ENCODE measurements at places on chromosomes 7 and 10.

- no peak for DNase-seq
Measured at GRCh38 chr7:151524331-151524730, 4.6 kb upstream of the RHEB start.

DNA sequence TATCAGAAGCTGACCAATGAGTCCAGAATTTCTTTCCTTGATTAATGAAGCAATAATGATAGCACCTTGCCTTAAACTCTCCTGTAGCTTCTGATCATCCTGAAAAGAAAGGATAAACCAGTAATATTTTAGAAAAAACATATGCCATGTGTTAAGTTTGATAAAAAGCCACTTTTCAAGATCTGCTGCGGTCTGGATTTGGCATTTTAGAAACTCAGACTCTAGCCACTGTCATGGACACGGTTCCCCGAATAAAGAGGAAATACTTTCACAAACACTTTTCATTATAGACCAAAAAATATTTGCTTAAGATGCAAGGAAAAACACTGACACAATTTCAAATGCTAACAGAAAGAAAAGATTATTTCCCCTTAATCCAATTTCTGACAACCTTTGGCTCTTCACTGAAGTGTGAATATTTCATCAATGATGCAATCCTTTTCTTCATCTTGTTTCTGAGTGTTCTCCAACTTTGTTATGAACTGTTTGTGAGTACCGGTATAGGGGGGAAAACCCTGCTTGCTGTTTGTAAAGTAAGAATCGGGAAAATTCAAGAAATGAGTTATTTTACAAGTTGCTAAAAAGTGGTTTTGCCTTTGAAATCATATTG is 329.5 kb downstream of the CRPPA start:
- no peak for DNase-seq

- DNase-seq = peak; percentile 12
Measured at GRCh38 chr7:88429382-88429781, 122.7 kb upstream of the STEAP4 start.

DNA sequence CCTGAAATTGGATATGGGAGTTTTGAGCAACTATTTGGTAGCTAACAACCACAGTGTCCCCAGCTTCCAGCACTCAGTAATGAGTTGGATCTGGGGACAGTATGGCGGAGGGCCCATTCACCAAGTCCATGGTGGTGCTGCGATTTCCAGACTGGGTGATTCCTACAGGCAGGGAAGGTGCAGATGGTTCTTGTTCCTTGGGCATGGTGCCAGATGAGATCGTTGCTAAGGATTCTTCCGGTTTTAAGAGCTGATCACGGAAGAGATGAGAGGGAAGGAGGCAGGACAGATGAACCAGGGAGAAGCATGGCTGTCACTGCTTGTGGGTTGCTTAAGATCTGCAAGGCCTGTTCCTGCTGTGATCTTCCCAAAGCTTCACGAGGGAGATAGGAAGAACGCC is 380.3 kb downstream of the TCERG1L start:
- no peak for DNase-seq

DNA sequence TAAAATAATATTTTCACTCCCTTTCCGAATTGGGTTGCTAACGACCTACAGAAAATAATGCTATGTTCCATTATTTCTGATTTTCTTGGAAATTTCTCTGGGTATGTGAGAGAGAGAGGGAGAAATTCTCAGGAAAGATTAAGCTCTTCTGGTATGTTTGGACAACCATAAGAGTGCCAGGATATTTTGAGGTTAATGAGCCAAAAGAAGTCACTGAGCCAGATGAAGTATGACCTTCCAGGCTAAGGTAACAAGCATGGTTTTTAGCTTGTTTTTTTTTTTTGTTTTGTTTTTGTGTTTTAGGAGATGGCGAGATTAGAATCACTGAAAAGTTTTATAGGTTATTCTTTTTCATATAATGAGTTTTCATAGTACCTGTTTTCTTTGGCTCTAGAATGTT is 171.0 kb upstream of the FOXP2 start:
- no peak for DNase-seq

- peak; percentile 82 for DNase-seq
Measured at GRCh38 chr10:6144406-6145165, 55.8 kb downstream of the RBM17 start.

DNA sequence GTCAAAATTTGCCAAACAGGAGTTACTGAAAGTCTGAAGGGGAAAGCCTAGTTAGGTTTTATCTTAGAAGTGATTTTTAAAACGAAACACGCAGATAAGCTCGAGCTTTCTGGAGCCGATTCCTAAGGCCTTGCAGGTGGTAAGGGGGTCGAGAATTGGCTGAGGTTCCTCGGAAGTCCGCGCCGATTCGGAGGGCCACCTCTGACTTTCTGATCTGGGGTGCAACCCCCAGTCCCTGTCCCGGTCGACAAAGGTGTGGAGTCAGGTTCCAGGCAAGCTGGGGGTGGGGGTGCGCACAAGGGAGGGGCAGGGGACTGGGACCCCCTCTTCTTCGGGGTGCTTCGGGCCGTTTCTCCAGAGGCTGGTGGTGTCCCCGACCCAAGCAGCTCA is 701 bp upstream of the CUL1 start:
- no peak for DNase-seq

DNA sequence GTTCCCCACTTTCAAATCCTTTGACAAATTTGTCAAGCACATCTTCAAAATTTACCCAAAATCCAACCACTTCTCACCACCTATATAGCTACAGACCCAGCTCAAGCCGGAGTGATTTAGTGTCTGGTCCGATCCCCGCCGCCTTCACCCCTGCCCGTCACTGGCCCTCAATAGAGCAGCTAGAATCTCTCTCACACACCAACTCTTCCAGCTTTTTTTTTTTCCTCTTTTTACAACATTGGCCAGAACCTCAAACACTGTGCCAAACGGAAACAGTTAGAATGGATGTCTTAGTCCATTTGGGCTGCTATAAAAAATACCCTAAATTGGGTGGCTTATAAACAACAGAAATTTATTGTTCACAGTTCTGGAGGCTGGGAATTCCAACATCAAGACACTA is 41.1 kb upstream of the TMEM72 start:
- no peak for DNase-seq

DNA sequence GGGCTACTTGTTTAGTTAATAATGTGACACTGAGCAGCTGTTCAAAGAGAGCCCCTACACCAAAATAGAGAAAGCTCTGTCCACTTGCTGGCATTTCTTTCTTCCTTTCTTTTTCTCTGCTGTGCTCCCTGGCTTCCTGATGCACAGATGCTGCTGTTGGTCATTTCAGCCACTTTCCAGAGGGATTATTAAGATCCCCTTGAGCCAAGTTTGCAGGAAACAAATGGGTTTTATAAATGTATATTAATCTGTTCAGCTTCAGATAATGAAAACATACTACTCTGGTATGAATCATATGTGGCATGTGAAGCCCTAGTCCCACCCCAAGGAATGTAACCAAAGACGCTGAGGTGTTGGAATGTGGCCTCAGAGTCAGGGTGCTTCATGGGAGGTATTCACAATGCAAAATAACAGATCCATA is 638.2 kb upstream of the FZD8 start:
- no peak for DNase-seq

DNA sequence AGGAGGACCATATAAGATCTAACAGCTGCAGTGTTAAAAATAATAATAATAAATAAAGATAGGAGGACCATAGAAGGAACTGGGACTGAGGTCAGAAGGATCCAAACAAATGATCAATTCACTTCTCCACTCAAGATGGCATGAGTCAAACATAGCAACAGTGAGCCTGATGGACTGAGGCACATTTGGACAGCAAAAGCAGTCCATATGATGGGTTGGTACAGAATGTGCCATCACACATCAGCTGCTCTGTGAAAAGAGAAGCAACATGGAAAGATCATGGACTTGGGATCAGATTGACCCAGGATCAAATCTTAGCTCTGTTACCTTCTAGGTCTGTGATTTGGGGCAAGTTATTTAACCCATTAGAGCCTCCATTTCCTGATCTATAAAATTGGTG is 188.9 kb upstream of the KMT2E start:
- no peak for DNase-seq

DNA sequence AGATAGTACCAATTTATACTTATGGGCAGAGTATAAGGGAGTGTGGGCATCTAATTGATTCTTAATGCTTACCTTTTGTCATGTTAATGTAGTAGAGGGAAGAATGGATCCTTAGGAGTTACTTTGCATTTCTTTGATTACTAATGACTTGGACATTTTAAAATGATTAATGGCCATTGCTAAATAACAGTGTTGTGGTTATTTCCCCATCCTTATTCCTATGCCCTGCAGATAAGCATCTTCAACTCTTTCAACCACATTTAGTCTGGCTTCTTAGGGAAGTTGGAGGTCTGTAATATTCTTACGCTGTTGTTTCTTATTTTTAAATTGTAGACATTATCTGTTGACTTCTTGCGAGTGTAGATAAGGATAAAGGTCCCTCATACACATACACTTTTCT is 37.2 kb downstream of the KAT6B start:
- no peak for DNase-seq

- no peak for DNase-seq
Measured at GRCh38 chr7:76003351-76003750, 9.0 kb upstream of the TMEM120A start.

DNA sequence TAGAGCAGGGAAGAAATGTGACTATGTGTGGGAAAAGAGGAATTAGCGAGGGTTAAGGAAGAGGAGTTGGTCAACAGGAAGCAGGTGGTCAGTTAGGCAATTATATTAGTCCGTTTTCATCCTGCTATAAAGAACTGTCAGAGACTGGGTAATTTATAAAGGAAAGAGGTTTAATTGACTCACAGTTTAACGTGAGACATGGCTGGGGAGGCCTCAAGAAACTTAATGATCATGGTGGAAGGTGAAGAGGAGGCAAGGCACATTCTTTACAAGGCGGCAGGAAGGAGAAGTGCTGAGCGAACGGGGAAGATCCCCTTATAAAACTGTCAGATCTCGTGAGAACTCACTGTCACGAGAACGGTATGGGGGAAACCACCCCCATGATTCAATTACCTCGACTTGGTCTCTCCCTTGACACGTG is 35.0 kb downstream of the RAMP3 start:
- no peak for DNase-seq

Data from RWPE1 (cell line).